Stimulated activated CD8-positive, alpha-beta memory T cell treated with anti-CD3 and anti-CD28 coated beads, Interleukin-15, amount 100 ng/mL, for 48 hours (primary cell): ENCODE measurements at places on chromosomes 2 and 18.

DNA sequence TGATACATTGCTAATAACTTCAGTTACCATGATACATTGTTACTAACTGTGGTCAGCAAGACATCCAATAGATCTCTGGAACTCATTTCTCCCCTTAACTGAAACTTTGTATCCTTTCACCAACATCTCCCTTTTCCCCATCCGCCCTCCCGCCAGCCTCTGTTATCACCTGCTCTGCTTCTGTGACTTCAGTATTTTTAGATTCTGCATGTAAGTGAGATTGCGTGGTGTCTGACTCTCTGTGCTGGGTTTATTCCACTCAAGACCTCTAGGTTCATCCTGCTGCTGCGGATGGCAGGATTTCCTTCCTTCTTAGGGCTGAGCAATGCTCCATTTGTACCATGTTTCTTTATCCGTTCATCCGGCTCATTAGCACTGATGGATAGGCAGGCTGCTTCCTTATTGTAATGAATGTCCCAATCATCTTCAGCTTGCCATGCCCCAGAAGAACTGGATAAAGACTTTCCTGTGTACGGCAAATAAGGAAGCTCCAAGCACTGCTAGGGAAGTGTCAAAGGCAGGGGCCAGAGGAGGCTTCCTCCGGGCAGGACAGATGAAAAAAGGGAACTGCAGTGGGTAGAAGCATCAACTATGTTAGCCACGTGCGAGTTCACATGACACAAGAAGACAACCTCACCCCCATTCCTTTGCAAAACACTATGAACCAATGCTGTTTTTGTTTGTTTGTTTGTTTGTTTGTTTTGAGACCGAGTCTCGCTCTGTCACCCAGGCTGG, 113.4 kb downstream of the EIPR1 start:
- no peak for DNase-seq

GRCh38 chr2:138898855-138899254, 118.7 kb upstream of the NXPH2 start:
- no peak for DNase-seq

DNA sequence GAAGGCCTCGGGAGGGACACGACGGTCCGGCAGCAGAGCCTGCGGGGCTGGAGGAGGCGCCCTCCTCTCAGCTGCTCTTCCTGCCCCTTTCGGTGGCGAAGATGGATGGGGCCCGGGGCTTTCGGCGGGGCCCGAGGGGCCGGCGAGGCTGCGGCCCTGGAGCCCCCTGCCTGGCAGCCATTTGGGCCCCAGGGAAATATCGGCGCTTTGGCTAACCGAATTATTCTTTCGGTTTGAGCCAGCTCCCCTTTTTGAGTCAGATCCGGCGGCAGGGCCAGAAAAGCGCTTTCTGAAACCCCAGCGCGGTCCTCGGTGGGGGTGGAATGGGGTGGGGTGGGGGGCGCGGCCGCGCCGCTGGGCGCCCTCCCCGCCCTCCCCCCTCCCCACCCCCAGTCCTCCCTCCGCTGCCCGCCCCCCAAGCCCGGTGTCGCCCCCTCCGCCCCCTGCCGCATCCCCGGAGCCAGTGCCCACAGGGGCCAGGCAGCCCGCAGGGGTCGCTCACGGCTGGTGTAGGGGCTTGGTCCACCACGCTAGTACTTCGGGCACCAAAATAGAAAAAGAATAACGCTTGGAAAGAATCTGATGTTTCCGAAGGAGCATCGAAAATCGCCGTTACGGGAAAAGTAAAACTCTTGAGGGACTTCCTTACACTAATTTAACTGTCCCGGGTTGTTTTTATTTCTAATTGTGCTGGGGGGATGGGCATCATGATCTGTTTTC, 9.1 kb upstream of the ARID5A start:
- DNase-seq = peak; percentile 66

DNA sequence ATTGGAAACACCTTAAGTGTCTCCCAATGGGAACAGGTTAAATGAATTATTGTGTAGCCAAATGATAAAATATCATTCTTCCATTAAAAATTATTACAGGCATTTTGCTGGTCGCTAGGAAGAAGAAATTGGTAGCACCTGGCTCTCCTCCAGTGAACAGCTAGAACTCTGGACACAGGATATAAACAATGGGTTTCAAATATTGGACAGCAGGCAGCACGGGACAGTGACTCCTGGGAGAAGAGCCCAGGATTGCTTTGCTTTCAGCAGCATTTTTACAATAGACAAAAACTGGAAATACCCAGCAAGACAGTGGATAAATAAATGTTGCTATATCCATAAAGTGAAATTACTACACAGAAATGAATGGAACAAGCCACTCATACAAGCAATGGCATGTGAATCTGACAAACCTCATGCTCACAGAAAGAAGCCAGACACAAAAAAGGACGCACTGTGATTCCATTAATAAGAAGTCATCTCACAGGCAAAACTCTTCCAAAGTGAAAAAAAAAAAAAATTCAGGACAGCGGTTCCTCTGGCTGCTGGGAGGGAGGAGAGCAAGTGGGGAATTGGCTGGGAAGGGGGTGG, 50.5 kb downstream of the LAMA1 start:
- DNase-seq = no peak

- DNase-seq = no peak
These were observed 3.0 kb upstream of the ZNF516 start for GRCh38 chr18:76498064-76498463.

- DNase-seq = no peak
These were observed 60.0 kb upstream of the NOSTRIN start for GRCh38 chr2:168742258-168742932.

DNA sequence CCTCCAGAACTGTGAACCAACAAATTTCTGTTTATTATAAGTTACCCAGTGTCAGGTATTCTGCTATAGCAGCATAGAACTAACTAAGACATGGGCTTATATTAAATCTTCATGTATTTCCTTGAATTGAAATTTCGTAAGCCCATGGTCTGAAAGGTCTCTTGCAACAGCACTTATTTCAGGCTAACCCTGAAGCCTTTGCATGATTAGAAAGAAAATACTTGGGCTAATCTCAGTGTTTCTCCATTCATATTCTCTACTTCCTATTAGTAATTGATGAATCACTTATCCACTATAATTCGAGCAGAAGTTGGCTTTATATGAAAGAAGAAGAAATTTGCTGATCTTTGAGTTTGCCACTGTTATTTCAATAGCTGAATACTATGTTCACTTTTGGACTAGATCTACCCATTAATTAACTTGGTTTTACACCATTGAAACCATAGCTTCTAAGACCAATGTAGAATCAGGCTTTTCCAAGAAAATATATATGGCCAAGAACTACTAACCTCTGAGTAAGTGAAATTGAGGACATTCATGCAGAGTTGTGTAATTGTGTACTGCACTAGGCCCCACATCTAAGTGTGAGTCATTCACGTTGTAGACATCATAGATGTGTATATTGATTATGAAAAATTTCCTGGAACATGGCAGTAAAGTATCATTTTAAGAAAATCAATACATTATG, 731.6 kb downstream of the SOCS6 start:
- no peak for DNase-seq

DNA sequence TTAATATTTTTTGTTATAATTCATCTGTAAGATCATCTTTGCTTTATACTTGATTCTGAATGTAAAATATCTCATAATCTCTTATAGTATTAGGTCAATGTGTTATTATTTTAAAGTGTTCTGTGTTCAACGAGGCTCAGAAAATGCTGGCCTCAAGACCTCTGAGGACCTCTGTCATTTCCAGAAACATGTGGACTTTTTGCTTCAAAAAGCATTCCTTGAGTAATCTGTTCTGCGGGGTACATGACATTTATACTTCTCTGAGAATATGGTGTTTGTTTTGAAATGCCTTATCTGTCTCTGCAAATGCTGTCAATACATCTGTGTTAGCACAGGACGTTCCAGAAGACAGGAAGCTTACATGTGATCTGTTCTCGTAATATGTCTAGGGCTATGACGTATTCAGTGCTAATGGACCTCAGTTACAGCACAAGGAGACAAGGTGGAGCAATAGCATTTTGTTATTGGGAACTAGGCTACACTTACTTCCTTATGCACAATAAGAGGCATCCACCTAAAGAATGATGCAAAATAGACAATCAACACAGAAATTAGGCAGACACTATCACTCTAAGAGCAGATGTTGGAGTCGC, 37.6 kb upstream of the IL1RL1 start:
- DNase-seq = no peak

DNA sequence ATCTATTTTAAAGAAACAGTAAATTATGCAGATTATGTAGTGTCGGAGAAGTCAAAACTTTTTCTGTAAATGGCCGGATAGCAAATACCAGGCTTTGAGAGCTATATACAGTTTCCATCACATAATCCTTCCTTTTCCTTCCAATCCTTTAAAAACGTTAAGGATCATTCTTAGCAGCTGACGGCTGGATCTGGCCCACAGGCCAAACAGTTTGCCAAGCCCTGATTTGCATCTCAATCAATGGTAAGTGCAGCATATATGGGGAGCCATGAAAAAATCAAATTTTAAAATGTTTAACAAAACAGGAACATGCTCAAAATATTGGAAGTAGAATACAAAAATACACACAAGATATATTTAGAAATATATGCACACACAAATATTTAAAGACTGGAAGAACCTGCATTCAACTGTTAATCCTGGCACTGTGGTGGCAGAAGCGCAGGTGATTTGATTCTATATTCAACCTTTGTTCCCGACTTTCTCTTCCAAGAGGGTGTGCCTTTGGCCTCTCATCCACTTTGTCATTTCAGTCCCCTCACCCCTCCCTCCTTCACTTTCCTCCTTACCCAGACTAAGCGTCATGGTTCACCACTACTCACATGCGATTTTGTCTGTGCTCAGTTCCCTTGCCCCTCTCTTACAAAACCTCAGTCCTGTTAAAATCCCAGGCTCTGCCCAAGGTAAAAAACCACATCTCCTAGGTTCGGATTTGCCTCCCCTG, 27.3 kb downstream of the NDUFA10 start:
- DNase-seq = no peak

DNA sequence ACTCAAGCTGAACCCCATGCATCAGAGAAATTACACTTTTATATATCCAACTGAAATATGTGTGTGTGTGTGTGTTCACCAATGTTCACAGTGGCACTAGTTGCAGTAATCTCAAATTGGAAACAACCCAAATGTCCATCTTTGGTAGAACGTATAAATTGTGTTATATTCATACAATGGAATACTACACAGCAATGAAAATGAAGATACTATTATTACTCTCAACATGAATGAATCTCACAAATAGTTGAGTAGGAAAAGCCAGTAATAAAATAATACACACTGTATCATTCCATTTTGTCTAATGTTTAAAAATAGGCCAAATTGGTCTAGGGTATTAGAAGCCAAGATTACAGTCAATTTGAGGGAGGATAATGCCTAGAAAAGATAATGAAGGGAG, 48.0 kb upstream of the NFE2L2 start:
- DNase-seq = no peak

GRCh38 chr2:241208058-241208457, 19.6 kb downstream of the ANO7 start:
- no peak for DNase-seq

DNA sequence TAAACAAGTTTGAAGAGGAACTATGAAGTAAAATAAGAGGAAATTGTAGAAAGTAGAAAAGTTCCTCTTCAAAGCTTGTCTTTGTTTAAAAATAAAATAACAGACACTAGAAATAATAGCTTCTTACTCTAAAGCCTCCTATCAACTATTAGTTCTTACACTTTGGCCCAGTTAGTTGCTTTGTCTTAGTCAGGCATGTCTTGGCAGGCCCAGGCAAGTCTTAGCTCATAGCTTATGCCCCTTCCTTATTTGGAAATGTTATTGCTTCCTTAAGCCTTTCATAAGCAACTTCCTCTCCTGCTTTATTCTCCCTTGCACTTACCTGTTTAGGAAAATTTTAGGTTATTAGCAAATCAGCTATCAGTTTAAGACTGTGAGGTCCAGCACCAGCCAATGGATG, 950.6 kb upstream of the LRATD1 start:
- no peak for DNase-seq

- DNase-seq = no peak
These were observed 7.0 kb downstream of the TNS1 start for GRCh38 chr2:217995731-217996231.

DNA sequence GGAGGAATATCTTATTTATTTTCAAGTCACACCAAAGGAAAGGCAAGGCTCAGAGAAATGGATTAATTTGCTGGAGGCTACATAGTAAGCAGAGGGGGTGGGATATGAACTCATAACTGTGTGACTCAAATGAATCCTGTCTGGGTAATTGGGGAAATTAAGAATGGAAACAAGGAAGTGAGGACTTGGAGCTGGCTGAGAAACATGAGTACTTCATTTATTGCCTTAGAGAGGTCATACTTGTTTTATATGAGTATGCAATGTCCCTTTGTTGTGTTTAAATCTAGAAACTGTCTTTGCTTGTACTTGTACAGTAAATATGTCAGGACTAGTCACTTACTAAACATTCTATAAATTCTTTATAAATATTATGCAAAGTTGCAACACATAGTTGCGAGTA, 2166.7 kb upstream of the PIK3C3 start:
- no peak for DNase-seq

- no peak for DNase-seq
These were observed 92.7 kb upstream of the FN1 start for GRCh38 chr2:215528555-215528954.

GRCh38 chr2:26615860-26616705, 25.1 kb downstream of the CIB4 start:
- no peak for DNase-seq

DNA sequence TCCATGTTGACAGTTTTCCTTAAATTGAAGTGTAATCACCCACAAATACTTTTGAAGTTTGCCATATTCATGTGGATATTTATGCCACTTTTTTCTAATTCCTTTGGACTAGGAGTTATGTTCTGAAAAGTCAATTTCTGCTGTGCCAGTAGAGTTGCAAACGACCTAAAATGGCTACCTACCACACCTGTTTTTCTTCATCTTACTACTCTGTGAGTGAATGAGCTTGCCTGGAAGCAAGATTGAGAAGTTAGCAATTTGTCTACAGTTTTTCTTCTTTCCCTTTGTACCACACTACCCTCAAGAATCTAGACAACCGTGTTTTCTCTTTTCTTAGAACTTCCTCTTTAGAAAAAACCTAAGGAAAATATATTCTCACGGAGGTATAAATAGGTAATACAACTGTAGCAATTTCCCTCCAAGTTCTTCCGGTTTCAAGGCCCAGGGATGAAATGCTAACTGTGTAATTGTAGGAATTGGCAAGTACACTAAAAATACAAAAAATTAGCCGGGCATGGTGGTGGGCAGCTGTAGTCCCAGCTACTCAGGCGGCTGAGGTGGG, 7.3 kb upstream of the SLC39A10 start:
- no peak for DNase-seq

DNA sequence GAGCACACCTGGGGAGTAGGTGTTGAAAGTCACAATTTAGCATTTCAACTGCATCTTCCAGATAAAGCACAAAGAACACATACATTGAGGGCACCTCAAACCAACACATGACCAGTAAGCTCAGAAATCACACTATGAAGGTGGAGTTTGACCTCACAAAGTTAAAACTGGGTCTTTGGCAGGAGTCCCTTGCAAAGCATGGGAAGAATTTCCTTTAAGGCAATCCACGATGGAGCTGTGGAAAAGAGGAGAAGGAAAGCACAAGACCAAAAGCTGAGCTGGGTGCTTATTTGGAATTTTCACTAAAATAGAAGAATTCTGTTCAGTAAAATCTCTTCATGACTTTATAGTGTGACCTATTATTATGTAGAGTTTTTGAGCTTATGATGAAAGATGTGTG, 212.9 kb upstream of the APCDD1 start:
- DNase-seq = no peak
